ENCODE measurements at places on chromosomes 12 and 14.
A peak's percentile ranks its signal among the peaks of the same experiment; 100 is the strongest.

DNA sequence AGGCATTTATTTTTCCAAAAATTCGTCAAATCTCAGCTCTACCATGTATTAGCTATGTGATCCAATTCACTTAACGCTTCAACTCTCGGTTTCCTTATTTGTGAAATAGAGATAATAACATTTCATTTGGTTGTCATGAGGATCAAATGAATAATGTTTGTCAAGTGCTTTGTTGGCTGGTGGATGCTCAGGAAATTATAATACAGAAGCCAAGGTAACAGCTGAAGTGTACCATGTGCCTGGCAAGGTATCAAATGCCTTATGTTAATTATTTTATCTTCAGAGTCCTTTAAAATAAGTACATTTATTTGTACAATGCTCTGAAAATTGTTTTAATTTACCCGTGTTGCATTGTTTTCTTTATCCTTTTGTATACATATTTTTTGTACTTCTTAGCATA is 6.1 kb upstream of the PRKCH start:
- no peak for DNase-seq

DNA sequence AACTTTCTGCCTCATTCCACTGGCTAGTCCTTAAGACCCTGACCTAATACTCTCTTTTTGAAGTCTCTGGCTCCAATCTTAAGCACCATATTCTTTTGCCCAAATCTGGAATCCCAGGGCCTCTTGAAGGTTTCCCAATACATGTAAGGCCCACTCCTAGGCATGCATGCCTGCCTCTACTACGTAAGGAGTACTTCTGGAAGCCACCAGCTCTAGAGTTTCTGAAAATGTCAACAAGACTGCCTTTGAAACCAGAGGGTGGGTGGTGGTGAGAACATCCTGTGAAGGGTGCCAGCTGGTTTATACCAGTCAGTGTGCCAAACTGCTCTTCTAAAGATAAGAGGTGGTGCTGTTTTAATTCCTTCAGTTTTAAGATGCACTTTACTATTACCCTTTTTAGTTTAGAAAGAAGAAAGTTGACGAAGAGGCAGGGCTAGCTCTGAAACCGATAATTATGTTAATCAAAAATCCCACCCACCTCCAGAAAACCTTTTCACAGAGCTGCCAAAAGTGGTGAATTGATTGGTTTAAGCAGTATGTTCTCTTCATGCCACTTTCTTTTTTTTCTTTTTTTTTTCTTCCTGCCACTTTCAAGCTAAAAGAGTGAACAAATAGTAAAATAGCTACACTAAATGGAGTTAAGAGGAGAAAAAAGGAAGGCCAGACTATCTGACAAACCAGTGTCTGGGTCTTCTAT is 8.7 kb upstream of the WDR89 start:
- peak; percentile 27 for DNase-seq

DNA sequence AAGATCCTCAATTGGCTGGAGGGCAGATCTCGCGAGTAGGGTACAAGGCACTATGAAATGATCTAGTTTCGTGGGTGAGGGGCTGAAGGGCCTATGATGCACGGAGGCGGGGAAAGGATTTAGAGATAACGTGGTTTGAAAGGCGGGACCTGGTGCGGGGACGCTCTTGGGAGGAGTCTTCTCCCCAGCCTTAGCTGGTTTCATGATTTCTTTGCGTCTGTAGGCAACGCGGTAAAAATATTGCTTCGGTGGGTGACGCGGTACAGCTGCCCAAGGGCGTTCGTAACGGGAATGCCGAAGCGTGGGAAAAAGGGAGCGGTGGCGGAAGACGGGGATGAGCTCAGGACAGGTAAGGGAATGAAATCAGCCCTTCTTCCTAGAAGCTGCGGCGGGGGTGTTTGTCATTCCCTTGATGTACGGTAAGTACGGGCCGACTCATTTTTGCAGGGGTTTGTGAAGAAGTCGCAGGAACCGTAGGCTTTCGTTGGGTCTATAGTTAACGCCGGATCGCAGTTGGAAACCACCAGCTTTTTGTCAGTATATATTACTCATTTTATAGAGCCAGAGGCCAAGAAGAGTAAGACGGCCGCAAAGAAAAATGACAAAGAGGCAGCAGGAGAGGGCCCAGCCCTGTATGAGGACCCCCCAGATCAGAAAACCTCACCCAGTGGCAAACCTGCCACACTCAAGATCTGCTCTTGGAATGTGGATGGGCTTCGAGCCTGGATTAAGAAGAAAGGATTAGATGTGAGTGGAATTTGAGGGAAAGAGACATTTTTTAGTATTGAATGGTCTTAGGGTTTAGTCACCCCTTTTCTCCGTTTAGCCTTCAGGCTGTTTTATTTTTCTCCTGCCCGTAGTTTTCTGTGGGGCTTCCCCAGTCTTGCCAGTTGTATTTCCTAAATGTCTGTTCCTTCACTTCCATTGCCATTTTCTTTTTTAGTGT is 602 bp downstream of the APEX1 start:
- DNase-seq: no peak

DNA sequence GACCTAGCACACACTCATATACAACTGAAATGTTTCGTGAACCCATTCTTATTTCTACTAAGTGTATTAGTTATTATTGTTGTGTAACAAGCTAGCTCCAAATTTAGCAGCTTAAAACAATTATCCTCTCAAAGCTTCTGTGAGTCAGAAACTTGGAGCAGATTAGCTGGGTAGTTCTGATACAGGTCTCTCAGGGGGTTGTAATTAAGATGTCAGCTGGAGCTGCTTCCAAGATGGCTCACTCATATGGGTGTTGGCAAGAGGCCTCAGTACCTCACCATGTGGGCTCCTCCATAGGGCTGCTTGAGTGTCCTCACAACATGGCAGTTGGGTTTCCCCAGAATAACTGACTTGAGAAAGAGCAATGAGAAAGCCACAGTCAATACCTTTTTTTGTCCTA is 9.8 kb downstream of the GPR135 start:
- no peak for DNase-seq

DNA sequence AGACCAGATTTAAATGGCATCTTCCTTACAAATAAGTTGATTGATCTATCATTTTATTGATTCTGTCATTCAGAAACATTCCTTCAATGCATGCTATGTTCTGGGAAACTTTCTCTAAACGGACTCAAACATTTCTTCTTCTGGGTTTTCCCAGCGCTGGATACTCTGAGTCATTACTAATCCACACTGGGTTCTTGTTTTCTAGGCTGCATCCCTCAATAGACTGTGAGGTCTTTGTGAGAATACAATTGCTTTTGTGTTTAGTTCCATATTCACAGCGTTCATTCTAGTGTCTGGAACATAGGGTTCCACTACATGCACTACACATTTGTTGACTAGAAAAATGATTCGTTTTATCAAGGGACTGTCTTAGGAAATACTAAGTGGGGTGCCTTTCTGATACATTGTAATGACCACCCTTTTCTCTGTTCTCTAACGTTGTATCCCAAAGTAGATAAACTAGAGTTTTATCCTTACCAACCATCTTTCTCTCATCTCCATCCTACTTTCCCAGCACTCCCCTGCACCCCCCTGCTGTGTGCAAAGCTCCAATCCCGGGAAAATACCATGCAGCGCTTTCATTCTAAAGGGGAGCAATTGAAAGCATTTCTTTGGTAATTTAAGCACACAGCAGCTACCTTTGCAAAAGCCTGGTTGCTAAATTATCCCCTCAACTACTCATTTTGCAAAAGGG is 878.7 kb downstream of the DIO2 start:
- no peak for DNase-seq

DNA sequence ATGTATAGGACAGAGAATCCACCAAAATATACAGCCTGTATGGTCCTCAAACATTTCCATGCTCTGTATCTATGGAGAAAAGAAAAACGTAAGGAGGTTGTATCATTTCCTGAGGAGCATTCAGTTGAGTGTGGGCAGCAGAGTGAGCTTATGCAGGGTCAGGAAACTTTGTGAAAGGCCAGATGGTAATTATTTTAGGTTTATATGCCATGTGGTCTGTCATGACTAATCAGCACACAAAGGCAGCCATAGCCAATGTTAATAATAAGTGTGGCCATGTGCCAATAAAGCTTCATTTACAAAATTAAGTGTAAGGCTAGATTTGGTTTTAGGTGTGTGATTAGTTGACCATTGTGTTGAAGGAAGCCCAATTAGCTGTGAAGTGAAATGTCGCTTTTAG is 33.2 kb upstream of the A2M start:
- no peak for DNase-seq

DNA sequence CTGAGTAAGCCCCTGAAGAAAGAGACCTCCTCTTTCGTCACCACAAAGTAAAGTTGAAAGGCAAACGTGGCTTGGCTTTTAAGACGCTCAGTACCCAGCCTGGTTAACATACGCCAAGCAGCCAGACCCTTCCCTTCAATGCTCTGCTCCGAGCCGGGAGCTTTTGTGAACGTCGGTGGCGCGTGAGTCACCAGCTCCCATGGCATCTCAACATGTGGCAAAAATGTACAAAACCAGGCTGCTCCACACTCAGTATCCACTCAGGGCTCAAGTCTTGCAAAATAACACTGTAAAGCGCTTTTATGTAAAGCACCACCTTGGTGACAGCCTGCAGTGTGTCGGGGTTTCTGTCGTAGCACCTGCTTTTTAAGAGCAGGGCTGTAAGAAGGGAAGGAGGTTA is 89.0 kb downstream of the SETD3 start:
- no peak for DNase-seq

- DNase-seq: no peak
Measured at GRCh38 chr12:117028254-117028653, 71.0 kb downstream of the TESC start.

GRCh38 chr14:92540472-92541048 is 27.0 kb downstream of the RIN3 start:
- no peak for DNase-seq

DNA sequence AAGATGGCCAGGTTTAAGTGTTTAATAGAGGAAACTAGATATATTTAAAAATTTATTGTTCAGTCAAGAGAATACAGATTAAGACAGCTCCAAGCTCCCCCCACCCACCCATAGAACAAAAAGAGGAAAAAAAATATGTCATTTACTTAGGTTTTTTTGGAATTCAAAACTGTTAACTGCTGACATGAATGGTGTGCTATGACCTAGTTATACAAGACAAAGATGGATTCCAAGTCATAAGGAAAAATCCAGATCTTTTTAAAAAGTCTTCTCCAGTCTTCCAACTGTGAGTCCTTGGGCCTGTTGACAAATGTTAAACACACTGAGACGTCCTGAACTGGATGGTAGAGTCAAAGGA is 1.3 kb upstream of the SETD1B start:
- no peak for DNase-seq

GRCh38 chr12:53578783-53579182 is 47.4 kb downstream of the ATF7 start:
- DNase-seq: no peak

- DNase-seq: no peak
Measured at GRCh38 chr12:15494329-15495046, 172.2 kb downstream of the PTPRO start.

DNA sequence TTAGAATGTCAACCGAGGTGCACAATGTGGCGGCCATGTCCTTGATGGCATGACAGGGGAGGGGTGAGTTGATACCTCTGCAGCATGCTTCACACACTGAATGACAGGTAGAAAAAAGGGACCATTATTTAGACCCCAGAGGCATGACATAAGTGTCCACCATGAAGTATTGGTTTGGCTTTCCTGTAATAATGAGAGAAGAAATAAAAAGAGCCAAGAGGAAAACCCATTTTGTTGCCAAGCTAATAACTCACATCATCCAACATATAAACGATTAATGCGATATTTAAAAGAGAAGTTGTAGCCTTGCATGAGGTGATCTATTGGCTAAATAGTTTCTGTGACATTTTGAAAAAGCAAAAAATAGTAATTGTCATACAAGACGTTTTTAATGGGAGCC is 343.4 kb downstream of the LRIG3 start:
- DNase-seq: no peak

GRCh38 chr12:132230381-132230780 is 86.1 kb downstream of the NOC4L start:
- no peak for DNase-seq

DNA sequence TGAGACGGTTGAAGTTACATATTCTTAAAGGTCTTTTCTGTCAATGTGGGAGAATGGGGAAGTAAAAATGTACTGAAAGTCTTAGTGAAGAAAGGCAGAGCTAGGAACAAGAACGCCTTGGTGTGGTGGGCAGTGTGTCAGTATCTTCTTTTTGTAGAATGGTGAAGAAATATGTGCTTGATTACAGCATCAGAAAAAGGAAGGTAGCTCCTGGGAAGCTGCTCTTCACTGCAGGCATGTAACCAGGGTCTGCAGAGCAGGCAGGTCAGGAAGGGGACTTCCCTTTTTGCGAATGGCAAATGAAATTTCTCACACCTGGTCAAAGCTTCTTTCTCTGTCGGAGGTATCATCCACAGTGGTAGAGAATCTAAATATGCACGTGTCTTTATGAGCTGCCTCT is 226.2 kb downstream of the ADAMTS20 start:
- DNase-seq: no peak

DNA sequence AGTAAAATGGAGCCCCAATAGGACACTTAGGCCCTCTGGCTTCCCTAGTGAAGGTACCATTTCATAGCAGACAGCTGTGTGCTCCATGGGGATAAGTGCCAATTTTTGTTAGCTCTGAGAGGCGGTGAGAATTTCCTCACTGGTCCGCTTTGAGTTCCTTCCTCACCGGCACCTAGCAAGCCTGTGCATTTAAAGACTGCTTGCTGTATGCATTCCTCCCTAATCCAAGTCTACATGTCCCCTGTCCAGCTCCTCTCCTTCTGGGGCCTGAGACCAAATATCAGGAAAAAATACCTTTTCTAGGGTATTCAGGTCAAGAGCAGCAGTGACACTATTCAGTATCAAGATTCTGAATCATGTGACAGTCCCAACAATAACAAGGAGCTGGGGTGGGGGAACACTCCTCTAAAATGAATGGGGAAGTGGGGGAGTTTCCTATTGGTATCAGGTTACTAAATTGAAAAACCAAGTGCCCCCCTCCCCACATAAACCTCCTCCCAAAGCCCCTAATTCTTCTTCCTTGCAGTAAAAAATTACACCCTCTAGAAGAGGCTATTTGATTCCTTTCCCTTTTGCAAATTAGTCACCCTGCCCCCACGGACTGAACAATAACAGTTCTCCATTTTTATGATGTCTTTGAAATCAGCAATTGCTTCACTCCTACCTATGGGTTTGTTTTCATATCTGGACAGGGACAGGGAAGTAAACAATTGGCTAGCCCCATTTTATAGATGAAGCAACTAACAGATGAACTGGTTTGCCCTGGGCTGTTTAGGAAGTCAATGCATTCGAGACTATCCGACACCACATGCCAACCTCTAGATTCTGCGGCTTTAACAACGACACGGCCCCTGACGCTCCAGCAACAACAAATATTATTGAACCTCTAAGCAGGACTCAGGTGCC is 28.9 kb downstream of the BCL11B start:
- no peak for DNase-seq

DNA sequence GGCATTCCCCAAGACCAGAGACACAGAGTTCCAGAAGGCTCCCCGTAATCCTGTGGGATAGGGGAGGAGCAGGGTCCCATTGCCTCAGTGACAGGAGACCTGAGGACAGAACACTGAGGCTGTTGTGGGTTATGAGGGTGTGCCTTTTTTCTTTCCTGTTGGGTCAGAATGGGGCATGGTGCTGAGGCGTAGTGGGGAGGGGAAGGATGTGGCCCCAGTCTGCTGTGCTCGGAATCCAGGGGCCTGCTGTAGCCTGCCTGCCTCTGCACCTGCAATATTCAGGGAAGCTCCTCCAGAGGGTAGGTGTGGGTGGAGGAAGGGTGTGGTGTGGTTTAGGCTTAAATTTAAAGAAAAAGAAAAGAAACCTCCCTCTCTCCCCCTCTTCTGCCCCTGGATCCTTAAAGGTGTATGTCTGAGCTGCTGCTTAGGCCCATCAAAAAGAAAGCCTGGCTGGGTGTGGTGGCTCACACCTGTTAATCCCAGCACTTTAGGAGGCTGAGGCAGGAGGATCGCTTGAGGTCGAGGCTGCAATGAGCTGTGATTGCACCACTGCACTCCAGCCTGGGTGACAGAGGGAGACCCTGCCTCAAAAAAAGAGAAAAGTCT is 18.7 kb downstream of the PLEKHG3 start:
- no peak for DNase-seq

All from stimulated activated CD4-positive, alpha-beta T cell treated with anti-CD3 and anti-CD28 coated beads, Interleukin-4, amount 100 ng/mL, for 1 hour (primary cell).